Cardiac fibroblast (primary cell): ENCODE measurements at places on chromosomes 1 and 21.

DNA sequence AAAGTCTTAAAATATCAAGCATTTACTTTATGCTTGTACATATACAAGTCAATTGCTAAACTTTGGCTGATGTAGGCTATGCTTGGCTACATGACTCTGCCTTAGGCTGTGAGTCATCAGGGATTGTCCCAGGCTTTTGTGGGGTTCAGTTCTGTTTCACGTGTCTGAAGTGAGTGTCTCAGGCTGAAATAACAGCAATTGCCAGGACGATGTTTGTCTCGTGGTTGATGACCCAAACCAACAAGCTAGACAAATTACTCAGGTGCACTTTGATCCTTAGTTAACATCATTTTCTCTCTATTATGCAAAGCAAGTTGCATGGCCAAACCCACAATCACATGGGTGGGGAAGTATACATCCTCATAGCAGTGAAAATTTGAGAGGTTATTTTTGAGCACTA lies 410.1 kb downstream of the BRINP3 start:
- DNase-seq, result peak; percentile 3

DNA sequence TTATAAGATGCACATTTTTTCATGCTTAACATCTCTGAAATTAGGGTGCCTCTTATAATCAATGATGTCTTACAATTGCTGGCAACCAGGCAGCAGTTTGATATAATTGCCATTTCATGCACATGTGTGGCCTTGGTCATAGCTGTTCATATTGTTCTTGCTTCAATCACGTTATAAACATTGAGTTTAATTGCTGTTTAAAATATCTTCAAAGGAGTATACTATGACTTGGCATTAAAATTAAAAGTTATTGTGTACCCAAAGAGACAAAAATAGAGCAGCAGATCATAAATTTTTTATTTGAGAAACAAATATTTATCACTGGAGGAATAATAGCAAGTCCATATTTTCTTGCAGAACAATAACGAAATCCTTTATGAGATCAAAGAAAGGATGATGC lies 325.5 kb downstream of the LMX1A start:
- DNase-seq, result no peak

- no peak for DNase-seq
Observed at GRCh38 chr21:17089091-17089491, 423.8 kb upstream of the CXADR start.

GRCh38 chr1:58722967-58723366 lies 23.1 kb upstream of the MYSM1 start:
- DNase-seq, result peak; percentile 20

- DNase-seq, result no peak
Observed at GRCh38 chr1:179825798-179826460, 51.7 kb downstream of the TOR1AIP2 start.

GRCh38 chr1:178094739-178095645 lies 1.1 kb downstream of the RASAL2 start:
- DNase-seq, result peak; percentile 45

DNA sequence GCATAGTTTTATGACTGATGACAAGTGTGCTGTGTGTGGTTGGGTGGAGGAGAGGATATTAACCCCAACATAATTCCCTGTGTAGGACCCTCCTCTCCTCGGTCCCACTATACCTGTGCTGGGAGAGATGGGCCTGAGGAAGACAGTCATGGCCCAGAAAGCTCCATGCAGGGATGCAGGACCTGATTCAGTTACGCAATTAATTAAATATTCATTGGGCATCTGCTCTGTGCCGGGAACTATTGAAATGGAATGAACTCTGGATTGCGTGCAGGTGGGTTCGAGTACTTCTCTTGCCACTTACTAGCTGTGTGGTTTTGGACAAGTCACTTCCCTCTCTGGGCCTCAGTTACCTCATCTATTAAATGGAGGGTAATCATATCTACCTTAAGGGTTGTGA lies 74.6 kb downstream of the CD247 start:
- DNase-seq, result no peak

GRCh38 chr1:30473922-30474817 lies 249.2 kb downstream of the MATN1 start:
- no peak for DNase-seq

- DNase-seq, result no peak
Observed at GRCh38 chr1:203083463-203083921, 2.3 kb downstream of the MYOG start.
